ENCODE measurements at places on chromosomes 1 and 21.
A peak's percentile ranks its signal among the peaks of the same experiment; 100 is the strongest.

DNA sequence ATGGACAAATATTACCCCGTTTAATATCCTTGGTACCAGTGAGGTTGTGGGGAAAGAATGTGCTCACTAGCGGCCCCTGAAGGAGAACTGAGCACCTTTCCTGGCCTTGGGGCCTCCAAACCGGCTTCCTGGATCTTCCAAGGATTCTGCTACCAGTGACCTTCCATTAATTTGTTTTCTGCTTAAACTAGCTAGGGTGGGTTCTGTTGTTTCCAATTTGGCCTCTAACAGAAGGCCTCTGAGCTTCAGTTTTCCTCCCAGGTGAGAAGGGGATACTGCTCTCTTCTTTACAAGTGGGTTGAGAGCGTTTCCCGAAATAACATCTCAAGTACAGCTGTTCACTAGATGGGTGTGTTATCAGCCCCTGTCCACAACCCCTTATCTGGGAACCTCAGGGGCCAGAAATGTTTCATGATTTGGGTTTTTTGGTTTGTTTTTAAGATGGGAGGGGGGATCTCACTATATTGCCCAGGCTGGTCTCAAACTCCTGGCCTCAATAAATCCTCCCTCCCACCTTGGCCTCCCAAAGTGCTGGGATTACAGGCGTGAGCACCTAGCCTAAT lies 16.9 kb upstream of the IFNGR2 start:
- DNase-seq, result no peak

GRCh38 chr1:94698759-94699502 lies 121.2 kb upstream of the SLC44A3 start:
- no peak for DNase-seq

- no peak for DNase-seq
Measured at GRCh38 chr1:17447501-17447992, 8.1 kb upstream of the RCC2 start.

- no peak for DNase-seq
Measured at GRCh38 chr21:36917471-36918158, 48.9 kb downstream of the HLCS start.

- DNase-seq, result no peak
Measured at GRCh38 chr1:47758341-47759250, 238.6 kb downstream of the TRABD2B start.

- no peak for DNase-seq
Measured at GRCh38 chr1:91952187-91952586, 3.0 kb downstream of the BRDT start.

DNA sequence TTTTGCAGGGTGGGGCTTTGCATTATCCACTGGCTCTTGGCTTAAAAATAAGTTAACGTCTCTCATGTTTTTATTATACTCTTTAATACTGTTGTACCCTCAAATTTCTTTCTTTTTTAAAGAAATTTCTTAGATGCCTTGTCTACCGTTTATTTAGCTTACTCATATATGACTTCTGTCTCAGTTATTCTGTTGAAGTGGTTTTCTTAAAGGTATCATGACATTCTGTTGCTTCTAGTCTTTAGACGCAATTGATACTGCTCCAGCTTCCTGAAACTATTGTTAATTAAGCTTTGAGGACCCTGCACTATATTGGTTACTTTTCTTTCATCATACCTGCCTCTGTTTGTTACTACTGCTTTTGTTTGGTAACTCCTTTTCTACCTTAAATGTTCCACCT lies 11.7 kb downstream of the PKN2 start:
- no peak for DNase-seq

DNA sequence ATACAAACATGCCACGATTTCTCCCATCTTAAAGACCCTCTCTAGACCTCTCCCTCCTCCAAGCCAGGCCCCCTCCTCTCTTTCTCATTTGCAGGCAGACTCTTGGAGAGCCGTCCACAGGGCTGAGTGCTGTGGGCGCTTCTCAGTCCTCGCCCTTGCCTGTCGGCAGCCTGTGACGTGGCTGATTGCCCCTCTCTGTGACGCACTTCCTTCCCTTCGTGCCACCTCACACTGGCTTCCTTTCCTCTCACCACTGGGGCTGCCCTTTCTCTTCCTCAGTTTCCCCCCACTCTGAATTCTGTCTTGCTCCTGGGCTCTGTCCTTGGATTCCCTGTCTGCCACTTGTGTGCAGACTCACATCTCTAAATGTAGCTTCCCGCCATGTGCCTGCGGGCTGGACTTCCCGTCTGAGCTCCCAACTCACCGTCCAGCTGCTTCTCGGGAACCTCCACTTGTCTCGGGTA lies 227.2 kb downstream of the CAMTA1 start:
- no peak for DNase-seq

GRCh38 chr1:66211521-66211920 lies 322.4 kb upstream of the SGIP1 start:
- no peak for DNase-seq

GRCh38 chr1:167209044-167209443 lies 11.6 kb upstream of the POU2F1 start:
- DNase-seq, result no peak

DNA sequence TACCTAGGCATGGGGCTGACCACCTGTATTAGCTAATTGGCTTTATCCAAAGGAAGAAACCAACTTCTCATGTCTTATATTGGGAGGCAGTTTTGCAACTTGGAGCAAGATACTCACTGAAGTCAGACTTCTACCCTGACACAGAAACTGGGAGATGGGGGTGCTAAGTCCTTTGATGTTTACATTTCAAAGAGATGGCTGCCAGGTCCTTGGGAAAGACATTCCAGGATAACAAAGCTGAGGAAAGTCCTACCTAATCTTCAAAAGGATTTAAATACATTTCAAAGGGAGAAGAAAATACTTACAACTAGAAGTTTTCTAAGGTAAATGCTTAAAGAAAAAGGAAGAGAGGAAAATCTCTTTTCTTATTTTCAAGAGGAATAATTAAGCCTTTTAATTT lies 62.1 kb downstream of the FH start:
- no peak for DNase-seq

DNA sequence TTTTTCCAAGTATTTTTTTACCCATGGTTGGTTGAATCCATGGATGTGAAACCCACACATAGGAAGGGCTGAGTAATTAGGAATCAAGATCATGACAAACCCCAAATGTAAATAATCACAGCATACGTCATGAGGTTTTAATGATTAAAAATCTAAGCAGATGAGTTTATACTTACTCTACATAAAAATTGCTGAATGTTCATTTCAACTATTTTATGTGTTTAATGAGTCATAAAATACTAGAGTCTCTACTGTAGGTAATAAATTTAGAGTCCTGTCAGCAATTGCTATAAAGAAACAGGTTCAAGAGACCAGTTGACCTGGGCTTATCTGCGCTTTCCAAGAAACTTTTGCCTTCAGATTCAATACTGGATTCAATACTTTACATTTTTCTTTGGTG lies 18.2 kb downstream of the CTH start:
- DNase-seq, result no peak

DNA sequence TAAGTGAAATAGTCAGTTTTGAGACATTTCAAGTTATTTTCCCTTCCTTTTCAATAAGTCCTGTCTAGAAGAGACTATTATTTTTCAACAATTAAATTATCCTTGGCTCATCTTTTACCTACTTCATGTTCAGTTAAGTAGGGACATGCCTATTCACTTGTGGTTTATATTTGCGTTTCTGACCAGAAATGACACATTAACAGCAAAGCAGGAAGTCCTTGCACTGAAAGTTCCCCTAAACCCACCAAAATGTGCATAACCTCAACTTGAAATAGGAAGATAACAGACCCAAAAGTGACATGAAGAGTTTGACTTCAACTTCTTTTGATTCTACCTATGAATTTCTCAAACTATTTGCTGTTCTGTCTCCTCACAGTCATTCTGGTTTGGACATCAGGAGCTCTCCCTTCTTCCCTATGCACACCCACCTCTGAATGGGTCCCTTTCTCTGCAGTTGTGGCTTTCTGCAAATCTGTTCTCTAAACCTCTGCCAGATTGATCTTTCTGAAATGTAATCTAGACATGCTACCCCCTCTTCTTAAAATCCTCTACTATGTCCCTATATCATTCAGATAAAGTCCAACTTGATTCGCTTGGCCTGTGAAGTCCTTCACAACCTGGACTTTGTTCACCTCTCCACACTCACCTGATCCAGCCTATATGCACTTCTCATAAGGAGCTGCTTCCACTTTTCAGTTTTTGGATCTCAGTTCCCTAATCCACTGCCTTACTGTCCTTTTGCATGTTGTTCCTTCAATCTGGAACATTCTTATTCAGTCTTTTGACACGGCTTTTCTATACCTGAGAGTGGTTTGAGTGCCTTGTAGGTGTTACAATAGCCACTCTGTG lies 661.5 kb upstream of the ADGRL4 start:
- DNase-seq, result no peak

DNA sequence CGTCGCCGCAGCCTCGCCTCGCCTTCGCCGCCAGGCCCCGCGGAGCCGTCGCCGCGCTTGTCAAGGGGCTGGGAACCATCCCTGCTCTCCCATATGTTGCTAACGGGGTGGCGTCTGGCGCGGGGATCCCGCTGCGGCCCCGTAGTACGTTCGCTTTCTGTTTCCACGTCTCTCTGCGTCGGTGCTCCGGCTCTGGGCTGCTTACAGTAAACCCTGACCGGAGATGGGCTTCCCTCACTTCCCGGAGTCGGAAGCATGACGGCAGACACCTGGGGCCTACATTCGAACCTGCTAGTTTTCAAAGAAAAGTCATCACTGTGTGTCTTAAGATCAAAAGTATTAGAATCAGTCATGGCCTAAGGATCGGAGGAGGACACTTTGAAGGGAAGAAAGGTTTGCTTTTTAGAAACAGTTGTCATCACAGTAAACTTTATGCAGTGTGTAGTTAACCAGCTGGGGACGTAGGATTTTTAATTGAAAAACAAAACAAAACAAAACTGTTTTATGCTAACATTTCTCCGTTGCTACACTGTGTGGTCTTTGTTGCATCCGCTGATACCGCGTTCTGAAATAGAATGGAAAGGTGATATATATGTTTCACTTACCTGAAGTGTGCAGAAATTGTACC lies 69.0 kb downstream of the SLC35A3 start:
- DNase-seq, result peak; percentile 48

DNA sequence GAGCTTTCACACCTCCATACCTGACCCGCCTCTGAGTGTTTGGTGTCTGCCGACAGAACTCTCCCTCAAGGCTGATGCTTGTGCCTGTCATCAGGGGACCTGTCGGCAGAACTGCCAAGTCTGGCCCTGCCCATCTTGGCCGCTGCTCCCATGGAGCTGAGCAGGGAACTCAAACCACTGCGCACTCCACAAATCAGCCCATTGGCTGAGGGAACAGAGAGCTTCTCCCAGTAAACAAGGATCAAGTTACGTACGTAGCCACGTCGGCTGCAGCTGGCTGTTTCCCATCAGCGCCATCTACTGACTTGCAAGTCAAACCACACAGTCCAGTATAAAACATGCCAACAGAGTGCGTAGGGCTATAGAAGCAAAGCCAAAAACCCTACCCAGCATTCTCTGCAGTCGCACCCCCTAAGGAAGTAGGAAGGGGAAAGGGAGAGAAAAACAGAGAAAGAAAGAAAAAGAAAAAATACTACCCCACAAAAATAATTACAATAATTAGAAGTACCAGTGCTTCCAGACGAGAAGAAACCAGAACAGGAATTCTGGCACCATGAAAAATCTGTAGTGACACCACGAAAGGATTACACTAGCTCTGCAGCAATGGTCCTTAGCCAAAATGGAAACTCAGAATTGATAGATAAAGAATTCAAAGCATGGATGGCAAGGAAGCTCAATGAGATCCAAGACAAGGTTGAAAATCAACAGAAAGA lies 13.1 kb downstream of the KRTAP13-1 start:
- peak; percentile 32 for DNase-seq

DNA sequence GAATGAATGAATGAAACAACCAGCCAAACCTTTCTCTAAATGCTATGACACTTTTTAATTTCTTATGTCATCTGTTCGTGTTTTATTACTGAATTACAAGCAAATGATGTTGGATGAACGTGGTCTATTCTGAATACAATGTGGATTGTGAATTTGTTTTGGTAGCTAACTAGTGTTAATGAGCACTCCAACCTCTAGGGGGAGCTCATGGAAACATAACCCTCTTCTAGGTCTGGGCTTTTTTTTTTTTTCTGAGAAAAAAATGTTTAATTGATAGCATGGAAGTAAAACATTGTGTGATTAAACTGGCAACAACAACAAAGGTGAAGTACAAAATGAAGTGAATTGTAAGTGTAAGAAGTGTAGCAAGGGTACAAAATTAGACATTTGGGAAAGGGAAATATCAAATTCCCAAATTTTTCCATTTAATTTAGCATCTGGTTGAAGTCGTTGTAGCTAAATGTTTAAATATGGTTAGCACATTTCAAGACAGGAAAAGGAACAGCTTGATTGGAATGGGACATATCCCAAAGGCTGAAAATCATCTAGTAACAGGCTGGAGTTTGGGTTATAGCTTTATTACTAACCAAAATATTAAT lies 42.6 kb upstream of the PTGS2 start:
- peak; percentile 60 for DNase-seq

GRCh38 chr1:150777544-150777943 lies 12.0 kb upstream of the CTSS start:
- DNase-seq, result peak; percentile 46

- no peak for DNase-seq
Measured at GRCh38 chr1:87089823-87090222, 175.4 kb downstream of the HS2ST1 start.

DNA sequence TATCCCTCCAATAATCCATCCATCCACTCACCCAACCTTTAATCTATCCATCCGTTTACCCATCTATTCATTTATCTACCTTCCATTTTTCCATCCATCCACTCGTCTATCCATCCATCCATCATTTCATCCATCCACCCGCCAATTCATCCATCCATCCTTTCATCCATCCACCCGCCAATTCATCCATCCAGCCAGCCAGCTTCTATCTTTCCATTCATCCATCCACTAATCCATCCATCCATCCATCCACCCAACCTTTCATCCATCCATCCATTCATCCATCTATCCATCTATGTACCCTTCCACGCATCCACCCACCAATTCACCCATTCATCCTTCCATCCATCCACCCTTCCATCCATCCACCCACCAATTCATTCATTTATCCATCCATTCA lies 10.5 kb upstream of the CASZ1 start:
- no peak for DNase-seq

GRCh38 chr1:217134857-217135568 lies 411.8 kb upstream of the ESRRG start:
- no peak for DNase-seq

- peak; percentile 56 for DNase-seq
Measured at GRCh38 chr1:204975568-204976235, 67.3 kb upstream of the CNTN2 start.

DNA sequence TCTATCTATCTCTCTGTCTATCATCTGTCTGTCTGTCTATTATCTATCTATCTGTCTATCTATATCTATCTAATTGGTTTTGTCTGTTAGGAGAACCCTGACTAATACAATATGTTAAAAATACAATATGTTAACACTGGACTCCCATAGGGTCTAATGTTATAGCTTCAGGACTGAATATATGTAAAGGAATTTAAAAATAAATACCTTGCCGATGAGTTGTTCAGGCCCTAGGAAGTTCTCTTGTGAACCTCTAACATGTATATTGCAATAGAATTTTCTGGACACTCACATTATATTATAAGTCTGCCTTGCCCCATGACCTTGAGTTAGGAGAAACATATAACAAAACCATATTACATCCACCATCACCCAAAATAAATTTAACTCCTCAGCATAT lies 900.6 kb downstream of the NCAM2 start:
- no peak for DNase-seq

- DNase-seq, result peak; percentile 91
Measured at GRCh38 chr21:43333298-43334062, 93.5 kb downstream of the SIK1 start.

All from inflammatory macrophage (primary cell).